ENCODE measurements at places on chromosomes 6 and 20.

- no peak for DNase-seq
These were observed 39.8 kb upstream of the CST7 start for GRCh38 chr20:24909086-24909780.

- no peak for DNase-seq
These were observed 100.3 kb downstream of the ZNF217 start for GRCh38 chr20:53493311-53493857.

DNA sequence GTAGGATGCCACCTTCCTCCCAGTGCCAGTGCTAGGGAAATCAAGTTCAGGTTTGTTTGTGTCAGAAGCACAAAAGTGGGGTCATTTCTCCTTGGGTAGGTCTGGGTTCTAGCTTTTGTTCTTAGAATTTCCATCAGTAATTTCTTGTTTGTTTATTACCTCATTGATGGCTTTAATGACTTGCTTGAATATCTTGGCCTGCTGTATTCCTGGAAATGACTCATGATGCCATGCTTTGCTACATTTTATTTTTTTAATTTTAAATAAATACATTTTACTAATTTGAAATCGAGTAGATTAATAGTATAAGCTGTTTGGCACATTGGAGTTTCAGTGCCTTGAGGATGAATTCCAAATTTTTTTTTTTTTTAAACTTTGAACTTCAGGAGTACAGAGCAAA is 189.6 kb downstream of the JARID2 start:
- no peak for DNase-seq

- DNase-seq, result no peak
These were observed 124.8 kb upstream of the NEDD9 start for GRCh38 chr6:11357285-11357684.

GRCh38 chr20:21504323-21504722 is 9.5 kb downstream of the NKX2-2 start:
- no peak for DNase-seq

- DNase-seq, result no peak
These were observed 10.5 kb upstream of the C20orf144 start for GRCh38 chr20:33651562-33652048.

GRCh38 chr6:131262060-131262459 is 126.8 kb downstream of the AKAP7 start:
- DNase-seq, result no peak
